ENCODE measurements at places on chromosomes 6 and 20. TPM values are rescaled to one million over a fixed set of nuclear protein-coding genes. Genes with fewer than 3 reads are reported as not detected.
A peak's percentile ranks its signal among the peaks of the same experiment; 100 is the strongest.

The MYB gene
- total RNA-seq: 17.1 TPM

DNA sequence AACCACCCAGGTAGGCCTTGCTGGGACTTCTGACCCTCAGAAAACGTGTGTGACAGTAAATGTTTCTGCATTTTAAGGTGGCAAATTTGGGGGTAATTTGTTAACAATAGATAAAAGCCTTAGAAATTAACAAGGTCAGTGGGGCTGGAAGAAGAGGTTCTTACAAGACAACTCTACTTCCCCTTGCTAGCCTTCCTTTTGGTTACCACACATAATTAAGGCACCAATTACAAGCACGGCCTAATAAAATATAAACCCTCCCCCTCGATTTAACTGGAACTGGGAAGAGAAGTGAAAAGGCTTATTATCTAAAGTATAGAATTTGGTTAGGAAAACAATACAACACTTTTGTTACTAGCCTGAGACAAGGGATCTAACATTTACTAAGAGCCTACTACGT lies 38.8 kb downstream of the ELOVL5 start:
- no peak for DNase-seq

DNA sequence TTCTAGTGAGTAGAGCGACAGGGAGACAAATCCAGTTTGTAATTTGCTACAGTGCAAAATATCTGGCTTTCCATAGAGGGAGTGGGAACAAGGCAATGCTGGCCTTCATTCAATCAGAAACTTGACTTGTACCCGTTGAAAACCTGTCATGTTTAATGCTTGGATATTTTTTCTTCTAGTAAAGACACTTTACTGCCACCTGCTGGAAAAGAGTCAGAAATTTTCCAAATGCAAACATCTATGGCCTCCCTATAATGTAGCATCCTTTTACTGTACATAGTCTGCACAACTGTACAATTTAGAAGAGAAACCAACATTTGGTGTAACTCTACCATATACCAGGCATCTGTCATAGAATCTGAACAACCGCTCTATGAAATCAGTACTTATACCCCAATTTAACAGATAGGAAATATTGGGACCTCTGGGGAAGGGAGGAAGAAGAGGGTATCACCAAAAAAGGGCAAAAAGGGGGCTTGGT lies 16.7 kb upstream of the TBC1D20 start:
- peak; percentile 37 for DNase-seq

- no peak for DNase-seq
Observed at GRCh38 chr6:119966484-119966883, 616.9 kb upstream of the MAN1A1 start.

GRCh38 chr6:95094751-95095663 lies 482.3 kb upstream of the MANEA start:
- DNase-seq: no peak

The HTR1B gene
- 0.12 TPM for total RNA-seq

- DNase-seq: no peak
Observed at GRCh38 chr20:61300709-61301108, 48.6 kb downstream of the CDH4 start.

DNA sequence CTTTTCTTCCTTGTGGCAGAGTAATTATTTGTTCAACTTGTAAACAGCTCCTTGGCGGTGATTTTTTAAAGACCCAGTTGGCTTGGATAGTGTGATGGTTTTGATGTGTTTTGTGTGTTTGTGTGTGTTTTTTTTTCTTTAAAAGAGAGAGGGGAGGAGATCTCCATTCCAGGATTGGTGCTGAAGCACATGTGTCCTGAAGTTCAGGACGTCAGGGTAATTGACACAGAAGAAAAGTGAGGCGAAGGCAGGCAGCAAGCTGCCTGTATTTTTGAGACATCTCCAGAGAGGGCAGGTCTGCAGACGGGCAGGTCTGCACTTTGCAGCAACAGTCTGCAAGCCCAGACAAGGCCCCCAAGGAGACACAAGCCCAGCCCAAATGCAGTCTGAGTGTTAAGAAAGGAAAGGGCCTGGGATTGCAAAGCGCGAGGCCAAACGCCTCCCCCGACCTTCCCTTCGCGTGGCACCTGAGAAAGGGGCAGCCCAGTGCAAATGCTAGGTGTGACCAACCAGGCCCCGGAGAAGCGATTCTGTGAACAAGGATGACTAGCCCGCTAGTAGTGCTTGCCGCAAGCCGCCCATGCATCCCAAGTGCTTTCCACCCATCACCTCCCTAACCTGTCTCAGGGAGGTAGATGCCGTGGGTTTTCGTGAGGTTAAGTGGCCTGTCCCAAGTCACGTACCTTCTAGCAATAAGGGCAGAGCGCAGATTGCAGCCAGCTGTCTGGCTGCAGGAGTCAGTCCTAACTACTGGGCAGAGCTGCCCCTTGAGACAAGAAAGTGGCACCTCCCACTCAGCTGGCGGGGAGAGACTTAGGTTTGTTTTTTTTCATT lies 230.5 kb downstream of the ZMYND8 start:
- no peak for DNase-seq

The CST2 gene
- not detected for total RNA-seq

GRCh38 chr6:119713903-119714302 lies 364.3 kb upstream of the MAN1A1 start:
- DNase-seq: no peak

The SCRT2 gene
- total RNA-seq: not detected

The LY86 gene
- total RNA-seq: 2.5 TPM

- DNase-seq: no peak
Observed at GRCh38 chr20:40278673-40279072, 410.4 kb downstream of the MAFB start.

GRCh38 chr6:132131758-132132157 lies 180.6 kb upstream of the CCN2 start:
- DNase-seq: no peak
